Left forelimb (tissue), 1 donor: ENCODE measurements at places on chromosomes 13 and 19.

GRCh38 chr13:97753942-97754670, 199.4 kb upstream of the IPO5 start:
- no peak for DNase-seq

- no peak for DNase-seq
Observed at GRCh38 chr13:23427342-23427843, 6.1 kb downstream of the SACS start.

DNA sequence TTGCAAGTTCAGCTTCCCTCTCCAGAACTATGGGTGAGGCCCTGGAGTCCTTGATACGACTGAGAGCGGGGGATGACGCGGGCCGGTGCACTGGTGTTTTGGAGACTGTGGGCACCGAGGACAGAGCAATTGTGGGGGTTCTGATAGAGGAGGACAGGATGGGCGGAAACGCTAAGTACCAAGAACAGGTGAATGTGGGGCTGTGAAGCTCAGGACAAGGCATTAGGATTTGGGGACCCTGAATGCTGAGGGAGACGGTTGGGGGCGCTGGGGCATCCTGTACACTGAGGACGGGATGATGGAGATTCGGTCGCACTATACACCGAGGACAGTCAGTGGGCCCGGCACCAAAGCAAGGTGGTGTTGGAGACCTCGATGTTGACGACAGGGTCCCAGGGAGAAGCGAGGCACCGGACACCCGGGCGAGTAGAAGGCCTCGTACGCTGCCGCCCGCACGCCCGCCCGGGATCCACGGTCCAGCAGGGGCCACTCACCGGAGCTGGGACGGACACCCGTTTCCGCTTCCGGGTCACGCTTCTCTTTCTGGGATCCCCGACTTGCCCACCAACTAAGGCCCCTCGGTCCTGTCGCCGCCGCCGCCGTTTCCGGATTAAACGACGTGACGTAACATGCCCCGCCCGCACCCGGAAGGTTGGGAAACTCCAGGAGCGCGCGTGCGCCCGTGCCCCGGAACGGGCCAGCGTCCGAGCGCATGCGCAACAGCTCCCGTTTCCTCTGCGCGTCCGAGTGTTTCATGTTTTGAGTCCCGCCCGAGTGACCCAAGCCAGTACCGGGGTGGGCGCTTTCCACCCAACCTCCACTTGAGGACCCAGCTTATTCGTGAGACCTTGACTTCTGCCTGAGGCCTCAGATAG, at the start of gene CHMP2A:
TSS of gene CHMP2A (minus strand) at position 612 of the 875 bp plus-strand sequence. CDS start 893 bp downstream, outside the sequence.
- DNase-seq: peak; percentile 98

DNA sequence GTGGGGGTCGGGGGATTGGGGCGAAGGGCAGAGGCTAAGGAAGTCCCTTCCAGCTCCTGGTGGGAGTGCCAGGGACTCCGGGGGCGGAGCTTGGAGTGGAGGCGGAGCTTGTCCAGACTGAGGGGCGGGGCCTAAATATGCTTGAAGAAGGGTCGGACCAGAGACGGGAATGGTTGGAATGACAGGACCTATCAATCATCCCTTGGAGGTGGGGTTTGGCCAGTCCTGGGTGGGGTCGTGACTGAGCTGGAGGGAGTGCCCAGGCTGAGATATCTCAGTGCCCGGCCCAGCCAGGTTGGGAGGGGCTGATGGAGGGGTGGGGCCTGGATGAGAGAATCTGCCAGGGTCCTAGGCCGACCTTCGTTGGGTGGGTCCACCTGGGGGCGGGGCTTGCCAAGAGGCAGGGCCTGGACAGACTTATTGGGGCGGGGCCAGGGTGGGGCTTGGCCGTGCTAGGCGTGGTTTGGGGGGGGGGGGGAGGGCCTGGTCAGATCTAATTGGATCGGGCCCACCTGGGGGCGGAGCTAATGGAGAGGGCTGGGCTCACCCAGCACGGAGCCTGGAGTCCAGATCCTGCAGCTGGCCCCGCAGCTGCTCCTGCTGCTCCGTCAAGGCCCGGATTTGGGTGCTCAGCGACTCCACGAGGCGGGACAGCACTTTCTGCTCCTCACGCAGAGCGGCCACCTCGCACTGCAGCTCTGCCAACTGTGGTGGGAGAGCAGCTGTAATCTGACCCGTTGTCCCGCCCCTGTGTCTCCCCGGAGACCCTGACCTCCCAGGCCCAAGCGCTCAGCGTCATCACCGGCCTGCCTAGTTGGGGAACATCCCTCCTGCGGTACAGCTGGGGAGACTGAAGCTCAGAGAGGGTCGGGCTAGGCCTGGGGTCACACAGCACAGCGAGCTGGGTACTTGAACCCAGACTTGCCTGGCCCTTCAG, 2.6 kb upstream of the WIZ start:
- peak; percentile 87 for DNase-seq

DNA sequence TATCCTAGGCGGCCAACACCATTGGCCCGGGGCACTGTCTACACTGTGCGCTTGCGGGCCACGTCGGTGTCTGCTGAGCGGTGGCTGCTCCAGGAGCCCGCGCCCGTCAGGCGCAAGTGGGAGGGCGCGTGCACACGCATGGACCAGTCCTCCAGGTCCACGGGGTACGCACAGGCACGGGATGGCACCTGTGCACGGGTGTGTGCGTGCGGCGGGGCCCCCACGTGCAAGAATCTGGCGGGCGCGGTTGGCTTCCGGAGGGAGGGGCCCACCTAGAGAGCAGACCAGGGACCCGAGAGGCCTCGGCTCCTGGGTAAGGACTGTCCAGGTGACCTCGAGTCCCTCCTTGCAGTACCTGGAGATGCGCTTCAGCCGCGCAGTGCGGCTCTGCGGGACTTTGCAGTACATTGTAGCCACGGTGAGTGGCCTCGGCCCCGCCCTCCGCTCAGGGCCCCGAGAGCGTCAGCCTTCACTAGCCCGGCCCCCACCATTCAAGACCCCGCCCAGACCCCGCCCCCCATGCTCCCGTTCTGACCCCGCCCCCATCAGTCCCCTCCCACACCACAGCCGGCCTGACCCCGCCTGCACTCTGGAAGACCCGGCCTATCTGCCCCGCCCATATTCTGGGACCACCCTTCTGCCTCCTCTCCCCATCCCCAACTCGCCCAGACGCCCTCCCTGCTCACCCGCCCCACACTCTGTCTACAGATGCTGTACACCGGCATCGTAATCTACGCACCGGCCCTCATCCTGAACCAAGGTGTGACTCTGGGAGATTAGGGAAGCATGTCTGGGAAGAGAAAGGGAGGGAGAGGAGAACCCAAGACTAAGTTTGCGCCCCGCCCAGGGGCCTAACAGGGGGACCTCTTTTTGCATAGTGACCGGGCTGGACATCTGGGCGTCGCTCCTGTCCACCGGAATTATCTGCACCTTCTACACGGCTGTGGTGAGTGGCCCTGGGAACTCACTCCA, 2.3 kb downstream of the SLC5A5 start:
- no peak for DNase-seq

GRCh38 chr19:49682274-49682673, 5.2 kb downstream of the PRMT1 start:
- no peak for DNase-seq

DNA sequence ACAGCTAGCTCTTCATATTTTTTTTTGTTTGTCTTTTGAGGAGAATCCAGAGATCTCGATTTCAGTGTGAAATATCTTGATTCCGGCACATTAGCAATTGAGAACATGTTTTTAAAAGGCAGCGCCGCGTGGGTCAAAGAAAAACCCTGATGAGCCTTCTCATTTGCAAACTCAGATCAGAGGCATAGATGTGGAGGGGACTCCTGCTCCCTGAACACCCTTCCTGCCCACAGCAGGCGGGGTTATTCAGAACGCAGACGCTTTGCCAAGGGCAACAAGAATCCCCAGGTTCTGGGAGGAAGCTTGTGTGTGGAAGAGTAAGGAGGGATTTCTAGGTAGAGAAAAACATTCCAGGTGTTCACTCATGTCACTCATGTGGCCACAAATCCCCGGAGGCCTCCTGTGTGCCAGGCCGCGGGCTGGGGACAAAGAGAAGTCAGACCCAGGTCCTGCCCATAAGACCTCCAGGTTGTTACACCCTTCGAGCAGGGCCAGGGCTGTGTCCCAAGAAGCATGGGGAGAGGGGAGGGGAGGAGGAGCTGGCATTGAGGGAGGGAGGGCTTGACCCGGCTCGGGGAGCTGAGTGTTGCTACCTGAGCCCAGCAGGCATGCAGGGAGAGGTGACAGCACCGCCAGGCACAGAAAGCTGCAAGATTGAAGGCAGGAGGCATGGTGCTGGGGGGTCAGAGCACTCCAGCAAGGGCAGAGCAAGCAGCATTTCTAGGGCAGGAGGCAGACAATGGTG, 15.9 kb upstream of the IGLON5 start:
- DNase-seq: no peak

DNA sequence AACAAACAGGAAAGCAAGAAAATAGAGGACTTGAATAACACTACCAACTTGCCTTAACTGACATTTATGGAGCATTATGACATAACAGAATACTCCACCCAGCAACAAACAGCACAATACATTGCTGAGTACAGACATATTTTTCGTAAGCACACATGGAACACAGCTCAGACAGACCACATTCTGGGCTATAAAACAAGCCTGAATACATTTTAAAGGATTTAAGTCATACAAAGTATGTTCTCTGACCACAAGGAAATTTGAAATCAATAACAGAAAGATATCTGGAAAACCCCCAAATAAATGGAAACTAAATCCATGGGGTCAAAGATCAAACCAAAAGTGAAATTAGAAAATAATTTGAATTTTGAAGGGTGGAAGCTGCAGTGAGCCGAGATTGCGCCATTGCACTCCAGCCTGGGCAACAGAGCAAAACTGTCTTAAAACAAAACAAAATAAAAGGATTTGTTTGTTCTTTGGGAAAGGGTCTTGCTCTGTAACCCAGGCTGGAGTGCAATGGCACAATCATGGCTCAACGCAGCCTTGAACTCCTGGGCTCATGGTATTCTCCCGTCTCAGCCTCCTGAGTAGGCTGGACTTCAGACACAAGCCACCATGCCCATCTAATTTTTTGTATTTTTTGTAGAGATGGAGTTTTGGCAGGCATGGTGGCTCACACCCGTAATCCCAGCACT, 5.6 kb downstream of the ZDHHC20 start:
- DNase-seq: no peak

GRCh38 chr19:17183858-17184321, 31.3 kb upstream of the USE1 start:
- DNase-seq: no peak

DNA sequence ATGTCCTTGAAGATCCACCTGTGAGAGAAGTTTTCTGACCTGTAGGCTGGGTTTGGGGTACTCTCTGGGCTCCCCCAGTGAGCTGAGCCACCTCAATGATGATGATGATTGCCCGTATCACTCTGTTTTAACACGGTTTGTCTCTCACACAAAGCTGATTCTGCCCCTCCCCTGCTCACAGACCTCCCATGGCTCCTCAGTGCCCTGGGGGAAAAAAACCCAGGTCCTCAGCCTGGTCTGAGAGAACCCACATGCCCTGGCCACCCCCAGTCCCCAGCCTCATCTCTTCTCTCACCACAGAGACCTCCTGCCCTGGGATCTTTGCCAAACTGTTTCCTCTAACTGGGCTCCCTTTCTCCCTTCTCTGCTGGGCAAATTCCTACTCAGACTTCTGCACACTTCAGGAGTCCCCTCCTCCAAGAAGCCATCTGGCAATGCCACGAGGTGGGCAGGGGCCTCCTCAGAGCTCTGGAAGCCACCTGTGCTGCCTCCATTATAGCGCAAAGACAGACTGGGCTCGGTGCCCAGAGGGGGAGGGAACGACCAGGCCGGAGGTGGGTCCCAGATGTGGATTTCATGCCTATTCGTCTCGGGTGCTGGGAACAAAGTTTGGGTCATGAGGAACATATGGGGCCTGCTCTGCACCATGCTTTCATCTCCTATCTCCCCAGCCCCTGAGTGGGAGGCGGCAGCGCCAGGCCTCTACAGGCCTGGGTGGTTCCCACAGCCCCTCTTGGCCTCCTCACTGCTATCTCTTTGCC, 8.5 kb upstream of the CA11 start:
- peak; percentile 81 for DNase-seq

GRCh38 chr13:34863360-34864135, 78.5 kb upstream of the NBEA start:
- DNase-seq: no peak

GRCh38 chr13:25490236-25490635, 118.5 kb downstream of the ATP8A2 start:
- DNase-seq: no peak

GRCh38 chr13:99251921-99252320, 6.3 kb downstream of the GPR18 start:
- no peak for DNase-seq

DNA sequence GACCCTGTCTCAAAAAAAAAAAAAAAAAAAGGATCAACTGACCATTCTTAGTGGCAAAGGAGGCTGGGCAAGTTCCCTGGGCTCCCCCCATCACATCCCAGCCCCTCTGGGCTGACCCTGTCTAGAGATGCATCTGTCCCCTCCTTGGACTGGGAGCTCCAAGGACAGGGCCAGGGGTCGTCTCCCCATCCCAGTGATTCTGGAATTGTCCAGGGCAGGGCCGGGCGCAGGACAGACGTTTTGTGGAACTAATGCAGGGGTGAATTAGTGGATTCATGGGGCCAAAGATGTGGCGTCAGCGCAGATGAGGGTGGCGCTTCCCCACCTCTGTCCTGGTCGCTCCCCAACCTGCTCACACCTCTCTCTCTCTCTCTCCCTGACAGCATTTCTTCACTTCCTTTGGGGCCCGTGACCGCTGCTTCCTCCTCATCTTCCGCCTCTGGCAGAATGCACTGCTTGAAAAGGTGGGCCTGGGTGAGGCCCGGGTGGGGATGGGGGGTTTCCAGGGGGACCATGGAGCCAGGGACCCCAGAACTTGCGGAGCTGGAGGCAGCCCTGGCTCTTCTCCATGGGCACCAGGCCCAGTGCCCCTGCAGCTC, 11.1 kb downstream of the GRAMD1A start:
- DNase-seq: no peak

- no peak for DNase-seq
Observed at GRCh38 chr13:102693776-102694175, 1.1 kb downstream of the METTL21C start.

- DNase-seq: no peak
Observed at GRCh38 chr13:112638157-112638750, 50.3 kb upstream of the TUBGCP3 start.

GRCh38 chr19:19743176-19743575, 10.3 kb upstream of the ZNF14 start:
- DNase-seq: no peak

DNA sequence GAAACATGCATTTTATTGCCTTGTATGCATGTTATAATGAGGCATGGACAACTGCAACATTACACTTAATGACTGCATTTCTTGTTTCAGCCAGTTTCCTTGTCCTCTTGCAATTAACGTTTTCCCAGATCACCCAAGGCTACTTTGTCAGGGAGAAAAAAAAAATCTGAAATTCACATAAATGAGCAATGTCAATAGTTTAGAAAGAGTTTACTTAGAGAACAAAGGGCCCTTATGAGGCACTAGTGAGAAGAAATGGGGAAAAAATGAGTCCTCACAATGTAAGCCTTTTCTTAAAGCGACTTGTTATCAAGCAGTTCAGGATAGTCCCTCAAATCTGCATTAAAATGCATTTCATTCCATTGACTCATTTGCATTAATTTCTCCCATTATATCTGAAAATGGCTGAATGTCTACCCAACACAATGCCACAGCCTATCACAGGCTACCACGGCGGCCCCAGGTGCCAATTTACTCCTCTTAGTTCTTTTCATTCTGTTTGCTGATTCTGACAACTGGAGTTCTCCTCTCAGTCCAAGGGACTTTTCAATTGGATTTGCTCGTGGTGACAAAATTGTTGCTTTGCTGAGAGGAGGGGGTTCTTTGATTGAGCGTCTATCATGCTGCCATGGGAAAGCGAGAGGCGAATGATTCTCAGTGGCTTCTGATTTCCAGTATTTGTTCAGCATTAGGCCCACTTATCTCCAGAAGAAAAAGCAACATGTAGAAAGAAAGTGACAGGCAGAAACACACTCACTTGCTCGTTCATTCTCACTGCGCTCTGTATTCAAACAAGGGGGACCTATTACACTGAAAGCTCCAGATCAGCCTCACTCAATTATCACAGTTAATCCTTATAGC, 107.1 kb downstream of the DACH1 start:
- no peak for DNase-seq
